ENCODE measurements at places on chromosomes 1 and 21.

GRCh38 chr1:15453734-15454133 is 2.8 kb upstream of the CELA2A start:
- DNase-seq, result peak; percentile 19

DNA sequence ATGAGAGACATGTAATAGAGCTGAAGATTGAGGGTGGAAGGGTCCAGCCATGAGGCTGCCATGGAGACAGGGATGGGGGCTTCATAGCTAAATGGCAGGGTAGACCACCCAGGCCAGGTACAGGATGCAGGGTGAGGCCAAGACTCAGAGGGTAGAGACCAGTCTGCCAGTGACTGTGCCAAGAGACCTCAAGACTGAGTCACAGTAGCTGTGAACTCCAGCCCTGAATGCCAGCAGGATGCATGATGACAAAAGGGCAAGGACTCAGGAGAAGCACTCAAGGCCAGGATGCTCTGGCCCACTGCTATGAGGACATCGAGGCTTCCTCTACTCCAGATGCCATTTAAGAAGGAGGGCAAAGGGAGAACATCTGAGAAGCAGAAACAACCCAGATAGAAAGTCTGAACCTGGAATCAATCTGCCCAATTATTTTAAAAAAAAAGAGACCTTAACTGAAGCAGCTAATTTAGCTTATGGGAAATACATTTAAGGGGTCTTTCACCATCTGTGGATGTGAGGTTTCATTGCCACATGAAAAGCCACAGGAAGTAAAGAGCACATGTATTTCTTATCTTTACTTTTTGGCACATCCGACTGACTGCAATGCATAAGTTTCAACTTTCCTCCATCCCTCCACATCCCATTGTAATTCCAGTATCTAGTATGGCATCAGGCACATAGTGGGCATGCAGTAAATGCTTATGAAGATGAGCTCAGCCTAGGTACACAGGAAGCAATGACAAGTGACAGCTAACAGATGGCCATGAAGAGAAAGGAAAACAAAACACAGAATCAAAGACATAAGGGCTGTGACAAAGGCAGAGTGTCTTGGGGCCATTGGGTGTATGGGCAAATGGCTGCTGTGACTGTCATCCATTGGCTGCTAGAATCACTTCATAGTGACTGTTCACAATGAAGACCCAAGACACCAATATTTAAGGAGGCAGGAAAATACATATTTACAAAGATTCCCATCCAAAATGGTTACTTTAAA is 40.2 kb downstream of the SUSD4 start:
- DNase-seq, result no peak

GRCh38 chr1:27416387-27417111 is 24.1 kb downstream of the GPR3 start:
- no peak for DNase-seq

GRCh38 chr1:230253150-230253549 is 173.0 kb downstream of the PGBD5 start:
- no peak for DNase-seq

DNA sequence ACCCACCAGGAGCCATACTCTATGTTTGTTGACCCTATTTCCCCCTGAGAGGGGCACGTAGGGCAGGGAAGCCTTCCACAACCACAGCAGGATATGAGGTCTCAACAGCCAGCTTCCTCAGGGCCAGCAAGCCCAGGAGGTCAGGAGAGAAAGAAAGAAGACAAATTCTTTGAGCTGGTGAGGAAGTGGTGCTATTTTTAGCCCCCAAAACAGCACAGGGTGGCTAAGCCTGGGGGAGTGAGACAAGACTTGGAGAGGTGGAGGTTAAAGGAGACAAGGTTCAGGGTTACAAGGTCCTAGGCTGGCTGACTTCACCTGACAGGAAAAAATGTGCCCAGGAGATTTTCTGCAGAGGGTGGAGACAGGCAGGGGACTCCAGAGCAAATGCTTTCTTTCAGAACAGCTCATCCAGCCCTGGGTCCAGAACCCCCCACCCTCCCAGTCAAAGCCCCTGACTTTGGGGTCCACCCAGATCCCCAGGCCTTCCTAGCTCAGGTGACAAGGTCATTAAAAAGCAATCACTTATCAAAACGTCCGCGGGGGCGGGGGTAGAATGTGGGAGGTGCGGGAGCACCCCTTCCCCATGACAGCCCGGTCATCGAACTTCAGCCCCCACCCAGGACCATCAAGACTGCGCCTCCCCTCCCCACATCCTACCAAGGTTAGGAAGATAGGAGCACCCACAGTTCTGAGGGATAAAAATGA is 1.3 kb downstream of the SV2A start:
- no peak for DNase-seq

GRCh38 chr1:111743679-111744101 is 4.5 kb upstream of the INKA2 start:
- DNase-seq, result peak; percentile 70

DNA sequence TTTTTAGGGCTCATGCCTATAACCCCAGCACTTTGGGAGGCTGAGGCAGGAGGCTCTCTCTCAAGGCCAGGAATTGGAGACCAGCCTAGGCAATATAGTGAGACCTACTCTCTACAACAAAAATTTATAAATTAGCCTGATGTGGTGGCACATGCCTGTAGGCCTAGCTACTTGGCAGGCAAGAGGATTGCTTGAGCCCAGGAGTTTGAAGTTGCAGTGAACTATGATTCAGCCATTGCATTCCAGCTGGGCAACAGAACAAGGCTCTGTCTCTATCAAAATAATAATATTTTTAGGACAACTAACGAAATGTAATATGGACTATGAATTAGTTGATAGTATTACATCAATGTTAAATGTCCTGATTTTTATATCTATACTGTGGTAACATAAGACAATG is 68.8 kb upstream of the ARID1A start:
- DNase-seq, result no peak

DNA sequence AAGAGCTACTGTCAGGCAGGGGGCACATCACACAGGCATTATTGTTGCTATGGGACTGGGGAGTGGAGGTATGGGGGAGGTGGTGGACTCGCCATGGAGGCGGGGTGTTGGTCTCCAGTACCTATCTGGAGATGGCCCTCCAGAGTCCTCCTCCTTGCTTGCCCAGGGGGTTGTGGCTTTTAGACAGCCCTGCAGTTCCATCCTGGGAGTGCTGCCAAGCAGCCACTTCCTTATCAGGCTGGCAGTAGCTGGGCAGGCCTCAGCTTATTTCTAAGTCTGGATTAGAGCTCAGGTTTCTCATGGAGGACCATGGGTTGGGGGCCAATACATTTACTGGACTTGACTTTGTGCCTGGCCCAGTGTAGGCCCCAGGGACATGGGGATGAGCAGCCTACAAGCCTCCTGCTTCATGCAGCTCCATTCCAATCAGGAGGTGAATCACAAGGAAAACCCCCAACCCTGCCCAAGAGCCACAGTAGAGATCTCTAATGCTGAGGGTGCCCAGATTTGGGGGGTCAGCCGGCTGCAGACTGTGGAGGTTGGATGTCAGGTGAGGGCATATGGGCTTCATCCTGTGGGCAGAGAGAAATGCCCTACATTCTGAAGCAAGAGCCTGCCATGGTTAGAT is 210.7 kb upstream of the EDN2 start:
- DNase-seq, result peak; percentile 87

GRCh38 chr1:178704833-178705232 is 20.2 kb upstream of the RALGPS2 start:
- DNase-seq, result no peak

DNA sequence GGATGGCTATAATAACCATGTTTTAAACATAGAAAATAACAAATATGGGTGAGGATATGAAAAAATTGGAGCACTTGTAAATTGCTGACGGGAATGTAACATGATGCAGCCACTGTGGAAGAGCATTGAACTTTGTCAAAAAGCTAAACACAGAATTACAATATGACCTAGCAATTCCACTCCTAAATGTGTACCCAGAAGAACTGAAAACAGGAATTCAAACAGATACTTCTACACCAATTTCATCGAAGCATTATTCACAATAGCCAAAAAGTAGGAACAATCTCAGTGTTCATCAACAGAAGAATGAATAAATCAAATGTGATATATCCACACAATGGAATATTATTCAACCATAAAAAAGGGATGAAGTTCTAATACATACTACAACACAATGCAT is 32.7 kb upstream of the COA6 start:
- DNase-seq, result no peak

DNA sequence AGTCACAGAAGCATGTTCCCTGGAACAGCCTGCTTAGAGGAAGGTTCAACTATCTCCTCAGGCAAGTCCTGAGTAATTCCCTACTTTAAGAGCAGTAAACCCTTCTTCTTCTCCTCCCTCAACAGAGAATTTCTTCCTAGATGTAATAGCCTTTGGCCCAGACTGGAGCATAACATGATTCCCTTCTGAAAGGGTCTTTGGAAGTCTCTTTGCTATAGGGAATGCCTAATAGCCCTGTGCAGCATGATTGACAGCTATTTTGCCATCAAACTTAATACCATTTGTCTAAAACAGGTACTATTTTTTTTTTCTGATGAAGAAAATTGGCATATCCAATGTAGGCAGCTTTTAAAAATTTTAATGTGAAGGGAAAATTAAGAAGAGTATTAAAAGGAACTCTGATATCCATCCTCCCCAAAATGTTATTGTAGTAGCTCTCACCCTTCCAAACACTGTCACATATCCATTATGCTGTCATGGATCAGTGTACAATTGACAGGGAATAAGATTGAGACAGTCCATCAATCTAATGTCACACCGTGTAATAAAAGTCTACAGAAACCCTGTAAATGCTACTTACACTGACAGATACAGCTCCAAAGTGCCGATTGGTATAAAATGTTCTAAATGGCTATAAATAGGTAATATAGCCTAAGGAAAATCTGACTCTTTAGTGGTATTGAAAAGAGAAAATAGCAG is 884.6 kb downstream of the TTLL7 start:
- no peak for DNase-seq

- DNase-seq, result no peak
Measured at GRCh38 chr1:15452216-15452615, 4.3 kb upstream of the CELA2A start.
